ENCODE measurements at places on chromosomes 7 and 10.

DNA sequence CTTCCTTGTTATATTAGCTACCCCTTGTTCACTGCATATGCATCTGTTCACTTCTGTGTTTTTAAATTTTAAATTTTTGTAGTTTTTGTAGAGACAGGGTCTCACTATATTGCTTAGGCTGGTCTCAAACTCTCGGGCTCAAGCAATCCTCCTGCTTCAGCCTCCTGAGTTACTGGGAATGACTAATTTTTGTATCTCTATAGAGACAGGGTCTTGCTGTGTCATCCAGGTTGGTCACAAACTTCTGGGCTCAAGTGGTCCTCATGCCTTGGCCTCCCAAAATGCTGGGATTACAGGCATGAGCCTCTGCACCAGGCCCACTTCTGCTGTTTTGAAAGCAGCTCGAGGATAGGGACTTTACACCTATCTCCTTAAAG is 64.6 kb downstream of the PRTFDC1 start:
- no peak for DNase-seq

DNA sequence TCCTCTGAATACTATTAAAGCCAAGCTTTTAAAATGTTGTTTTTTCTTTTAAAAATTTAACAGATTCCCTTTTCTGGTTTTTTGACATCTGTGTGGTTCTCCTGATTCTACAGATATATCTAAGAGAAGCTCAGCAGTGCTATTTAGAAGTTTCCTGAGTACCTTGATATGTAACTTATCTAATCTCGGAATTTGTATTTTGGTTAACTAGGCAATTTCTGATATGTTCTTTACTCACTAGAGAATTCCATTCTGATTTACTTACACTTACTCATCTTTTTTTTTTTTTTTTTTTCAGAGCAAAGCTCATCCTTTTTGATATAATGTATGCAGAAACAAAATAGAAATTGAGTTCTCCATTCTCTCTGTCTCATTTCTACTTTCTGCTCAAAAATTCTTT is 63.8 kb downstream of the PALS2 start:
- DNase-seq: peak; percentile 22

DNA sequence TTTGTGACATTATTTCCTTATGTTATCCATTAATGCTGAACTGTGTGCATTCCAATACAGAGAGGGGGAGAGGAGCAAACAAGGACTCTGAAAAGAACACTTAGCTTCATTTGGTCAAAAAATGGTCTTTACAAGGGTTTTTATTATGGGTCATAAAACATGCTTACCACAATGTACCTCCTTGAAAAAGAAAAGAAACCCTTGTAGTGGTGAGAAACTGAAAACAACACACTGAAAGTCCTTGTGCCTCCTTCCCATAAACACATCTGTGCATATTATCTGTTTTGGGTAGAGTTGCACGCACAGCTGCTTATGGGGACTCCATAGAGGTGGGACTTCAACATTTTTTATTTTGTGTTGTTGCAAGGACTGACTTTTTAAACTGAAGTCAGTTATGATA is 98.7 kb downstream of the CDK6 start:
- no peak for DNase-seq

DNA sequence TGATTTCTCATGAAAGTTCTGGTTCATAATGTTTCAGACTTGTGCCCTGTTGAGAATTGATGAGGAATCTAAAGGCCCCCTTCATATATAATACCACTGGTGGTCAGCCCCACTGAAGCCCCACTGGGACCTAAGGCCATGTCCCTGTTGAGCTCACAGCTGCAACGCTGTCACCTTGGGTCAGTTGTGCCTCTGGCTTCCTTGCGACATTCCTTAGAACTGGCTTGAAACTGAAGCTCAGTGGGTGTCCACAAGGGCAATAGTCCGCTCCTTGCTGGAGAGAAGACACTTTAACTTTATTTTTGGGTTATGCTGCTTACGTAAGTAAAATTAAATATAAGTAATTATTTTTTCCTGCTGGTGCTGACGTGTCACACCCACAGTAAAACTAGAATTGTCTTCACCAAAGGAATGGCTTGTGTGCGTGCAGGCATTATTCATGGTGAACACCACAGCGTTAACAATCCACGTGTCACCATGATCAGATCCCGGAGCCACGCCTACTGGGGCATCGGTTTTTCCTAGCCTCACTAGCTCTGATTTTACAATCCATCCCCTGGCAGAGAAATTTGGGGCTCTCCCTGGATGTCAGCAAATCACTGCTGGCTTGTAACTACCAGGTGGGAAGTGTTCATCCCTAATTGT is 66.5 kb downstream of the BICC1 start:
- DNase-seq: peak; percentile 50

DNA sequence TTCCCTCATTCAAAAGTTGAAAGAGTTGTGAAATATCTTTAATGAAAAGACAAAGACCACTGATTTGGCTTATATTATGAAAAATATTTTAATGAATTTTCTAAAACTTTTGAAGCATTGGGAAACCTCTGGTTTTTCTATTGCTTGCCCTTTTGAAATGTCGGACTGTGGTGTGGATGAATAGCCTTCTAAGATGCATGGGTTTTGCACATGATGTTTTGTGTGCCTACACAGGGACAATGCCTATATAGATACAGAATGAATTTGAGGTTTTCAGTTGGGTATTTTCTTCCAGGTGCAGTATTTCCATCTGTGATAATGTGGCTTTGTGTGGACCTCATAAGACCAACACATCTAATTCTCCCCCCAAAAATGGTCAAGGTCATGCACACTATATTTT is 1437.9 kb downstream of the REEP3 start:
- no peak for DNase-seq

DNA sequence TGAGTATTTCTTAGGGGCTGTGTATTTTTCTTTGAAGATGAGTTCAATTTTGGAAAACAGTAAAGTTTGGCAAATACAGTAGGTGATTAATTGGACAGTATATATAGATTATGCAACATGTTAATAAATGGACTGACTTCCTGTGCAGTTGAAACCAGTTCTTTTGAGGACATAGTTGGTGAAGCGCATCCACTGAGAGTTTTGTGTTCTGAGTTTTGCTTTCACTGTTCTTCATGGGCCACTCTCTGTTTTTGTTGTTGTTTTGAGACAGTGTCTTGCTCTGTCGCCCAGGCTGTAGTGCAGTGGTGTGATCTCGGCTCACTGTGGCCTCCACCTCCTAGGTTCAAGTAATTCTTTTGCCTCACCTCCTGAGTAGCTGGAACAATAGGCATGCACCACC is 109.0 kb downstream of the SDHAF3 start:
- DNase-seq: no peak

DNA sequence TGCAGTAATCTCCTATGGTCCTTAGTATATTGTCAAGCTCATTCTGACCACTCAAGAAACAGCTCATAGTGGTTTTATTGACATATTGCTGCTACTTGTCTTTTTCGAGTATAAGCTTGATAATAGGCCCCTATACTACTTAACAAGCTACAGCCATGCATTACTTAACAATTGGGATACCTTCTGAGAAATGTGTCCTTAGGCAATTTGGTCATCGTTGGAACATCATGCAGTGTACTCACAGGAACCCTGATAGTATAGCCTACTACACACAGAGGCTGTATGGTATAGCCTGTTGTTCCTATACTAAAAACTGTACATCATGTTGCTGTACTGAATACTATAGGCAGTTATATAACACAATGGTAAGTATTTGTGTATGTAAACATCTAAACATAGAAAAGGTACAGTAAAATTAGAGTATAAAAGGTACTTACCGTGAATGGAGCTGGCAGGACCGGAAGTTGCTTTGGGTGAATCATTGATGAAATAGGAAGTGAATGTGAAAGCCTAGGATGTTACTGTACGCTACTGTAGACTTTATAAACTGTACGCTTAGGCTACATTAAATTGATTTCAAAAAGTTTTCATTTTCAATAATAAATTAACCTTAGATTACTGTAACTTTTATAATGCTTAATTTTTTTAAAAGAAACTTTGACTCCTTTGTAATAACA is 160.9 kb downstream of the LRRC4 start:
- DNase-seq: no peak

DNA sequence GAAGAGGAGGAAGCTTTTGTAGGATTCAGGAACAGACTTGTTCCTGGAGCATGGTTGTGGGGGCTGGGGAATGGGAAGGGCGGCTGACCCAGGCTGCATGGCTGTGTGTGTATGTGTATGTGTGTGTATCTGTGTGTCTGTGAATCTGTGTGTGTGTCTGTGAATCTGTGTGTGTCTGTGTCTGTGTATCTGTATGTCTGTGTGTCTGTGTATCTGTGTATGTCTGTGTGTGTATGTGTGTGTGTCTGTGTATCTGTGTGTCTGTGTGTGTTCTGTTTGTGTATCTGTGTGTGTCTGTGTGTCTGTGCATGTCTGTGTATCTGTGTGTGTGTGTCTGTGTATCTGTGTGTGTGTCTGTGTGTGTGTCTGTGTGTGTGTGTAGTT is 6.6 kb upstream of the STX1A start:
- DNase-seq: no peak

GRCh38 chr10:60536529-60537114 is 146.9 kb upstream of the ANK3 start:
- peak; percentile 59 for DNase-seq

- DNase-seq: peak; percentile 45
Measured at GRCh38 chr7:124989911-124990310, 60.3 kb upstream of the POT1 start.

DNA sequence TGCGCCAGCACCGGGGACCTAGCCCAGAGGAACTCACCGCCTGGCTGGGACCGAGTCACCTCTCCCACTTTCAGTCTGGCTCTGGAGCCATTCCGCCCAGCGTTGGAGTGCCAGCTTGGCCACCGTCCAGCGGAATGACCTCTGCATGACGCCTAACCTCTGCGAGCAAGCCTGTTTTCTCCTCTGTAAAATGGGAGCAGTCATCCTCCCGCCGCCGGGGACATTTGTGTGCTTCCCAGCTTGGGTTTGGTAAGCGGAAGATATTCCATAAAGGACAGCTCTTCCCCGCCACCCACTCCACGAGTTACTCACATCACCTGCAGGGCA is 1.3 kb upstream of the ZCCHC24 start:
- DNase-seq: no peak

DNA sequence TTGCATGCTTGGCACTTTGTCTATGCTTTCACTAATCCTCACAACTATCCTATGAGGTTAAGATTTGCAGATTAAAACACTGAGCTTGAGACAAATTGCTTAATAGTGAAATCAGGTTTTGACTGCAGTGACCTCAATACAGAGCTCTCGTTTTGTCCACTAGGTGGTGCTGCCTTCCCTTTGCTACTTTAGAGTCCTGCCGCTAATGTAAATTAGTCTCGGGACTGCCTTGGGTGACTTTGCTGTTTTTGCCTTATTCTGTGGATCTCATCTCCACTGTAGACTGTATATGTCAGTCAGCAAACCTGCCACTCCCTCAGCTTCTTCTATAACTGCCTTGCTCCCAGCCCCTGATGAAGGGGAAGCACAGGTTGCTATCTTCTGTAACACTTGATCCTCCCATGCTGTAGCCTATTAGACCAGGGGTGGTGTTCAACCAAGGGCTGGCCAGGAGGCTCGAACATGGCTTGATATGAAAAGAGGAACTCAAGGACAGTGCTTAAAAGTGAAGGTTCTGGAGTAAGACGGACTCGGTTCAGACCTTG is 26.0 kb downstream of the ASB4 start:
- DNase-seq: peak; percentile 80

- no peak for DNase-seq
Measured at GRCh38 chr7:116669769-116670168, 2.2 kb upstream of the MET start.

DNA sequence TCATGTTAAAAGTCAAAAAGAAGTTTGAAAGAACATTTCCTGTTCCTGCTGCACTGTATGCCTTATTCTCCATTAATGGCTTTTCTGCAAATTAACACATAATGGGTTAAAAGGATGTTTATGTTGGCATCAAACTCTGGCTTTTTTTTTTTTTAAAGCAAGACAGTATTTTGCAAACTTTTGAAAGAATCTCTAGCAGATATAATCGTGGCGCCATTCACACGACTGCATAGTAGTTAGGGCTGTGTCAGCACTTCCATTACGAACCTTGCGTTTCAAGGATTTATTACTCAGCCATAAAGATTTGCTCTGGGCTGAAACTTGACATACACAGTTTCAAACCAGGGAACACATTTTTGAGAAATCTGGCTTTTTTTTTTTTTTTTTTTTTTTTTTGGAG is 207.8 kb downstream of the DYNC1I1 start:
- DNase-seq: no peak

DNA sequence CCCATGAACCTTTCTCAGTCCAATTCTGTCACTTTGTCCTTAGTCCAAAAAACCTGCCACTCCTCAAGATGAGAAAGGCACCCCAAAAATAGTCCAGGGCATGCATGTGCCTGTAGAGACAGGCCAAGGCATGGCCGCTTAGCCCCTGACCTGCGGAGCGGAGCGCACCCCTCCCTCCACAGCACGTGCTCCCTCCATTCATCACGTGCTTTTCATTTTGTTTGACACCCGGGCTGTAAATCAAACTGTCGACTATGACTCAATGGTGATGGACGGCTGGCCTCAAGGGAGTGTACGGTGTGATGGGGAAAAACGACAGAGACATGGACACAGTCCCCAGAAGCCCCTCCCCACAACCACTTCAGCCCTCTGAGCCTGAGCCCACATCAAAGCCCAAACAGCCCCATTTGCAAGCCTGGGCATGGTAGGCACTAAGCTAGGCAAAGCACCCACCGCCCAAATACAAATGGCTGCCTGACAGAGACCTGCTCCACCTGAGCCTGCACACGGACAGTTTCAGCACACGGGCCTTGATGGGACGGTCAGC is 90.6 kb downstream of the ZRANB1 start:
- DNase-seq: no peak

- peak; percentile 70 for DNase-seq
Measured at GRCh38 chr10:20598590-20598989, 298.5 kb downstream of the NEBL start.

GRCh38 chr10:1074748-1075308 is 18.6 kb downstream of the WDR37 start:
- DNase-seq: no peak

- no peak for DNase-seq
Measured at GRCh38 chr10:35668865-35669650, 27.0 kb upstream of the FZD8 start.

- no peak for DNase-seq
Measured at GRCh38 chr7:77216181-77216845, 16.7 kb upstream of the FGL2 start.

DNA sequence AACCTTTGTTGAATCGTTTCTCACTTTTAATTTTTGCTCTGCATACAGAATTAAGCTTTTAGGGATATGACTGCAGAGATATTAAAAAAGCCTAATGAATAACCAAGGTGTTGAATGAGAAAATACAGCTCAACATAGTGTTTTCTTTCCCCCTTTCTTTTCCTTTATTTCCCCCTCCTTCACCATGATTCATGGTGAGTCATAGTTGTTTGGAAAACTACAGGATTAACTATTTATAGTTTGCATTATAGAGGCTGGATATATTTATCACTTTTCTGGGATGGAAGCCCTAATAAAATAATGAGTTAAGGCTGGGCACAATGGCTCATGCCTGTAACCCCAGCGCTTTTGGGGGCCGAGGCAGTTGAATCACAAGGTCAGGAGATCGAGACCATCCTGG is 115.0 kb downstream of the DNAJB9 start:
- DNase-seq: no peak

Measured in fibroblast of the aortic adventitia (primary cell).